NCI-H1694 (cell line): ENCODE measurements at places on chromosomes 5 and 9.
A peak's percentile ranks its signal among the peaks of the same experiment; 100 is the strongest.

DNA sequence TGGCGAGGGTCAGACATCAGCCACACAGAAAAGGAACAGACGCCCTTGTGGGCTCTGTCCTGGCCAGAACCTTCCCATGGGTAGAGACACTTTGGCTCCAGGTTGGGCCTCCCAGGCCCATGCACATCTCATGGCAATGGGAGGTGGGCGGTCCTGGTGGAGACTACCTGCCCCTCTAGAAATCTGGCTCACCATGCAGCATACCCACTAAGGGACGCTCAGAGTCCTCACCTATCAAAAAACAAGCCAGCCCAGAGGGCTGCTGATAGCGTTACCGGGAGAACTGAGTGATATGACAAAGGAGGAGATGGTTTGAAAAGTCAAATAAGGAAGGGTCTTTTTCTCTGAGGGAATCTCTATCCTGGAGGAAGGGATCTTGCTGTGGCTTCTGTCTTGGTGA lies 62.1 kb downstream of the C5orf15 start:
- DNase-seq: peak; percentile 71

- no peak for DNase-seq
Measured at GRCh38 chr9:97768746-97769145, 71.6 kb upstream of the XPA start.

DNA sequence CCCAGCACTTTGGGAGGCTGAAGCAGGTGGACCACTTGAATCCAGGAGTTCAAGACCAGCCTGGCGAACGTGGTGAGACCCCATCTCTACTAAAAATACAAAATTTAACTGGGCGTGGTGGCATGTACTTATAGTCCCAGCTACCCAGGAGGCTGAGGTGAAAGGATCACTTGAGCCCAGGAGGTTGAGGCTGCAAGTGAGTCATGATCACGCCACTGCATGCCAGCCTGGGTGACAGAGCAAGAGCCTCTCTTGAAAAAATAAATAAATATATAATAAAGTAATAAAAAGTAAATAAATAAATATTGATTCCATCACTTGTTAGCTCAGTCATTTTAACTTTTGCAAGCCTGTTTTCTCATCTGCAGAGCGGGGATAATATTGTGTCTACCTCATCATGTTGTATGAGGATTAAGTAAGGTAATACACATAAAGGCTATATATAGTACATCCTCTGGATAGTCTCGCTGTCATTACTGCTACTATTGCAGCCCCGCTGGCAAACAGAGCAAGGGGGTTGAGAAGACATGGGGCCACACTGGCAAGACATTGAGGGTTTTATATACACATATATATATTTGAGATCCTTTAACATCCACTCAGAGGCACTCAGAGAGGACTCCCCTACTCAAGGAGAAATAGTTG lies 210.9 kb downstream of the C9orf152 start:
- DNase-seq: no peak

DNA sequence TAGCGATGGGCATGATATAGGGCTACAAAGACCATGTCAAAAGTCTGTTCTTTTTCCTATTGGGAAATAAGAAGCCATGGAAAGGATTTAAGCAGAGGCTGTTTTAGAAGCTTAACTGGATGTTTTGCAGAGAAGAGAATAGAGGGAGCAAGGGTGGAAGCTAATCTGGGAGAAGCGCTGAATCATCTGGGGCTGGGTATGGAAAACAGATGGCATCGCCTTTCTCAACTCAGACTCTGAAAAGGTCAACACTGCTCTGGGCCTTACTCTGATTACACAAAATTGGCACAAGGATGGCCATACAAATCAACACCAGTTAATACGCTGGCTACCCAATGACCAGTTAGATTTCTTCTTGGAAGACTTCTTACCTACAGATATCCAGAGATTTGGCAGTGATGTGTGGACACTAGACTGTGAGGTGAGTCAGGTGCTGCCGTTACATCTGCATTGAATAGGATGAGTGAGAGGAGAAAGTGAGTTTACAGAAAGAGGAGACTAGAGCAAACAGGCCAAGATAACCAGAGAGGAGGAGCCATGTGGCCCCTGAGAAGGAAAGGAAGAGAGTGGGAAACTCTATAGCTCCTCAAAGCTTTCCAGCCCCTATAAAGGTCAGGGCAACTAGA lies 6.2 kb upstream of the TCERG1 start:
- DNase-seq: peak; percentile 1

GRCh38 chr5:28324174-28324573 lies 1285.8 kb upstream of the CDH9 start:
- no peak for DNase-seq

- no peak for DNase-seq
Measured at GRCh38 chr9:17487467-17487866, 91.4 kb upstream of the SH3GL2 start.

GRCh38 chr5:29950416-29951145 lies 1242.9 kb upstream of the CDH6 start:
- DNase-seq: no peak

DNA sequence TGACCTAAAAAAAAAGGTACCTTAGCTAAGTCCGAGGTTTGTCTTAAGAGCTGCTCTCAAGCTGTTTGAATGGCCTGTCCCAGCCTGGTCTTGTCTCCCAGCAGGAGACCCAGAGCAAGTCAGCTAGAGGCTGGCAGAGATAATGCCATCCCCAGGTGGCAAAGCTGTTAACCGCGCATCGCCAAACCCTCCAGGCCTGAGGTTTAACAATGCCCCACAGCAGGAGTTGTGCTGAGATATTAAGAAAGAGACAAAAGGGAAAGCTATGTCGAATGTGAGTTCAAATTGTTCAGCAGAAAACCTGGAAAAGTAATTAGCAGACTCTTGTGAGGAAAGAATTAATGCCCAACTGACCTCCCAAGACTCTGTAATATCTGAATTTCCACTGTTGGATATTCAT lies 187.1 kb downstream of the FSTL4 start:
- no peak for DNase-seq

- peak; percentile 79 for DNase-seq
Measured at GRCh38 chr9:90642570-90643539, at the start of gene DIRAS2. DIRAS2 (minus strand) TSS chr9:90642824; CDS start chr9:90613827, 28,997 bp downstream.

DNA sequence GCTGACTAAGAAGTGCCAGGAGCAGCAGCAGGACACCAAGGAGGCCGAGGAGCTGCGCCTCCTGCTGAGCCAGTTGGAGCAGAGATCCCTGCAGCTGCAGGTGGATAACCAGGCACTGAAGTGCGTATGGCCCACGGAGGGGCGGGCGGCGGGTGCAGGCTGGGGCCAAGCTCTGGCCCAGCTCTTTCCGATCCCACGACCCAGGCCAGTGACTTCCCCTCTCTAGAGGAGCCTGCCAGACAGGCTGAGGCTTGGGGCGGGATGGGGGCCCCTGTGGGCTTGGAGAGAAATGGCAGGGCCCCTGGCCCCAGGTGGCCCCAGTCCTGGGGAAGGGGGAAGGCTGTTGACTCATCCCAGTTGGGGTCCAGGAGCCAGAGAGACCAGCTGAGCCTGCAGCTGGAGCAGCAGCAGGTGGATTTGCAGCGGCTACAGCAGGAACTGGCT lies 3.6 kb downstream of the PTRH1 start:
- no peak for DNase-seq

DNA sequence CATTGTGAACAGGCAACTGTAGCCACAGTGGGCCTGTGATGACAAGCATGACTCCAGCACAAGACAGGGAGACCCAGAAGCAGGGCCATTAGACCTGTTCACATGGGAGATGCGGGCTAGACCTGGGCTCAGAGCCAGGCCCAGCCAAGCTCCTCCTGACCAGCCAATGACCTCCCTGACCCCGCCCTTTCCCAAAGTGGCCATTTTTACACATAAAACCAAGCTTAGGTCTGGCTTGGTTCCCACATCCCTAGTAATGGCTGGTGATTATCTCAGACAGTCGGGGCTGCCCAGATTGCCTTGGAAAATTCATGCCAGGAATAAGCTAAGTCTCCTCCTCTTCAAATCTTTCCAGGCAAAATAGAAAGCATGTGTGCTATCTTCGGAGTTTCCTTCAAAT lies 94.1 kb downstream of the FRMD3 start:
- DNase-seq: no peak

DNA sequence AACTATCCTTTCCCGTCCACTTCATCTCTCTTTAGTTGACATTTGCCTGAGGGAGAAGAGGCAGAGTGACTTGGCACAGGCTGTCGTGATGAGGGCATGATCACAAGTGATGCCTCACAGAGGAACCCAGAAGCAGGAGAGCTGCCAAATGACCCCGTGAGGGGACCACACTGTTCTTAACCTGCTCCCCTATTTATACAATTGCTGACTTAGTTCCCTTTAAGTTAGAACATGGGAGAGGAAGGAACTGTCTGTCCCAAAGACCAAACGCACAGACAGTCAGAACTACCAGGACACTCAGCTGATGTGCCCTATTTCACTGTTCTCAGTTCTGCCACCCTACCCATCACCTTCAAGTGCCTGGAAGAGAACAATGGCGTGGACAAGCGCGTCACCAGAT lies 73.7 kb downstream of the SLC1A3 start:
- DNase-seq: no peak

- no peak for DNase-seq
Measured at GRCh38 chr5:92962752-92963151, 618.3 kb downstream of the NR2F1-AS1 start.

DNA sequence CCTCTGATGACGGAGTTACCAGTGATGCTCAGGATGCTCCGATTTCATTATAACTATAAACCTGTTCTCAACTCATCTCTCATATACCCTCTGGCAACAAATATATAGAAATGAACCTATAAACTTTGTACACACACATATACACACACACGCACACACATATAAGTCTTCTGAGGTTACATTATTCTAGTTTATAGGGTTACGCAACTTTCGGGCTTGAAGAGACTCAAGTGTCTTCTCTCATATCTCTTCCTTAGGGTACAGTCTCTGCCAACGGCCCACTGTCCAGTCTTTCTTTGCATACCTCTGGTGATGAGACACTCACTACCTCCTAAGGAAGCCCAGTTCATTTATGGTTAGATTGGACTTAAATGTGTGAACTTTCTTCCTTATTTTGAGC lies 69.4 kb upstream of the TBC1D2 start:
- DNase-seq: no peak

GRCh38 chr9:89015336-89015735 lies 24.1 kb downstream of the S1PR3 start:
- no peak for DNase-seq

- DNase-seq: no peak
Measured at GRCh38 chr9:32709871-32710270, 73.5 kb upstream of the TMEM215 start.

- DNase-seq: no peak
Measured at GRCh38 chr5:174387448-174387847, 336.9 kb upstream of the MSX2 start.

DNA sequence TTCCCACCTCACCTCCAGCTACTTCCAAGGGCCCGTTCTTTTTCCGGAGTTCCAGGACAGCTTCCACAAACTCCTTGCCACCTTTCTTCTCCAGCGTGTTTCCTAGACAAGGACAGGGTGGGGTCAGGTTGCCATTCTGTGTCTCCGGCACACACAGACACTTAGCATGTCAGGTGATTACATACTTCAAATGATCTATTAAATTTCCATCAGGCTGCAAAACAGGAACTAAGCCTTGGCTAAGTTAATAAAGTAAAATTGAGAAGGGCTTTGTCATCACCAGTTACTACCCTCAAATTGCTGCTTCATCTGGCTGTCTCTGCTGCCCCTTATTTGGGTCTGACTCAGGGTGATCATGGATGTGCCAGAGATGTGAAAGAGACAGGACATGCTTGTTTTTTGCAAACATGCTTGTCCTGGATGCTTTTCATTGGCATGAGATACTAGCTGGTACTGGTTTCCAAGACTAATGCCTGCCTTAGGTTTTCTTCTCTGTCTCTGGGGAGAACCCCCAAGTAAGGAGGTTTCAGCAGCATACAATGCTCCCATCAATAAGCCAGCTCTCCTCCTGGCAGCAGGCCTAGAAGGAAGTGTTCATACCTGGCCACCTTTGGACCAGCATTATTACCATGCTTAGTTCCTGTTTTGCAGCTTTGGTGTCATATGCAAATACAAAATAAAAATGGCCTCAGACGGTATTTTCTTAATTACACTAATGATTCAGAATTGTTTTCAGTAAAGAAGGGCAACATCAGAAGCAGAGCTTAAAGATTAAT lies 52.9 kb downstream of the MACROH2A1 start:
- no peak for DNase-seq

- no peak for DNase-seq
Measured at GRCh38 chr5:161372682-161373344, 173.7 kb downstream of the GABRB2 start.

GRCh38 chr9:69497816-69498215 lies 172.8 kb downstream of the ENTREP1 start:
- no peak for DNase-seq

DNA sequence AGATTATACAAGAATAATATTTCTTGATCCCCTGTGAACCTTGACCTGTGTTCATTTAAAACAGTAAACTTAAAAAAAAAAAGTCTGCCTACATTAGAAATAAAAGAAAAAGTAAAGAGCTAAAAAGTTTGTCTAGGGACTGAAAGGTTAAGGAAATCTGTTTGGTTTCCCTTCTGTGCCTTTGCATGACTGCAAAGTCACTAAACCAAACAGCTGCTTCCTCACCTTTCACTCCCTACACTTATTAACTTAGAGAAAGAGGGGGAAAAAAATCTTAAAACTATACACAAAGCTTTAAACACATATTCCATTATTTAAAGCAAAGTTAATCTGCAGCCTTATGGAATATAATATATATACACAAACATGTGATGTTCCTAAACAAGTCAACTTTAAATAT lies 65.1 kb downstream of the ZFR start:
- no peak for DNase-seq

DNA sequence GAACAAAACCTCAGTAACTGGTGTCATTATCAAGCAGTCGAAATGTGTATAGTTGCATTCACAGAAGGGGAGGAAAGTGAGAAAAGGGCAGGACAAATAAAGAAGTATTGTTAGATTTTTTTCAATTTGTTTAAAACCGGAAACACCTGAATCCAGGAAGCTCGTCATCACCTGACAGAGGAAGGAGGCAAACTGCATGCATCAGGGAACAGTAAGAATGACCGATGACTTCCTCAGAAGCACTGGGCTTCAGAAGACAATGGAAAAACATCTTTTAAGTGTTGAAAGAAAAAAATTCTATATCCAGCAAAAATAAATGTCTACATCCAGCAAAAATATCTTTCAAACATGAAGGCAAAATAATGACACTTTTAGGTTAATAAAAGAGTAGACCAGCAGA lies 29.5 kb downstream of the PLEKHG4B start:
- no peak for DNase-seq

- DNase-seq: no peak
Measured at GRCh38 chr9:33012328-33013069, 11.1 kb upstream of the APTX start.

GRCh38 chr9:9949368-9949767 lies 663.4 kb downstream of the PTPRD start:
- DNase-seq: no peak

GRCh38 chr5:180831139-180832093 lies 28.8 kb upstream of the MGAT1 start:
- no peak for DNase-seq

DNA sequence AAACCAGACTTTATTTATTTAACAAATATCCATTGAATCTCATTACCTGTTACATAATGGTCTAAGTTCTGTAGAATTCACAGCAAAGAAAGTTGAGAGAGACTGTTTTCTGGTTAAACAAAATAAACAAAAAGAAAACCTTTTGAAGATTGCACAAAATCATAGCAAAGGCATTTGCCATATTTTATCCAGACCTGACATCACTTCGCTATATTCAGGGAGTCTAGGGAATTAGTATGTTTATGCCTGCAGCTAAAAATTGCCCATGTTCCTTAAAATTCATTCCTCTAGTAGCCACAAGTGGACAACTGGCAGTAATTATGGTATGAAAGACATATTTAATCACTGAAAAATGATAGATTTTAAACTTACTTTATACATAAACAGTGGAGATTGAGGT lies 577.0 kb upstream of the DAB2 start:
- DNase-seq: no peak

GRCh38 chr5:56951126-56951945 lies 587 bp downstream of the MIER3 start:
- DNase-seq: no peak
